ENCODE measurements at places on chromosomes 4 and X.

DNA sequence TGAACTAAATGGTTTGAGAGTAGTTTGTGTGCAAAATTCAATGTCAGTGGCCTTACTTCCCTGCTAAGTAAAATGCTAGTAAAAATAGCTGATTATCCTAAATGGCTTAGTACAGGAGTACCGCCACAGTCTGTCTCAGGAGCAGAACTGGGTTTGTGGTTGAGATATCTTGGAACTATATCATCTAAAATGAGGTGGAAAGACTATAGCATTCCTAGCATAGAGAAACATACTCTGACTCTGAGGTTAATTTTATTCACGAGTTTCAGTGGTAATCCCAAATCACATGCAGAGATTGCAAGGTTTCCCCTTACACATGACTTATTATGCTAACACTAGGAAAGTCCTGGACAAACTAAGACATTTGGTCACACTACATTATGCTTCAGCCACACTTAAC lies 70.4 kb downstream of the OR13H1 start:
- no peak for DNase-seq

GRCh38 chrX:39577985-39578869 lies 519.5 kb downstream of the BCOR start:
- no peak for DNase-seq

- no peak for DNase-seq
Measured at GRCh38 chr4:163773940-163774339, 279.4 kb downstream of the TMA16 start.

DNA sequence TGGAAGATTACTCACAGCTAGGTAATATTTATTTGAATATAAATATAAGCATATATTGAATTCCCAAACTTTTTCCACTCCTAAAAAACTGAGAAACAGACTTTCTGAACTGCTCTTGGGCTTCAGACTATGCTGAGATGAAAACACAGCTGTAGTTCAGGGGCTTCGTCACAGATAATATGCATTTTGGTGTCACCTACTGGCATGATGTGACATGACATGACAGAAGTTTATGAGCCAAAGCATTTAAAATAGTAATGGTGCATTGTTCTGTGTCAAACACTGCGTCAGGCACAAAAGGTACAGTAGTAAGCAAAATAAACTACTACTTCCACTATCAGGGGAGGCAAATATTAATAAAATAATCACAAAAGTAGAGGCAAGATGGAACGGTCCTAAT lies 171.3 kb downstream of the BTC start:
- no peak for DNase-seq
